ENCODE measurements at places on chromosomes 3 and 15.
A peak's percentile ranks its signal among the peaks of the same experiment; 100 is the strongest.

- DNase-seq = no peak
These were observed 599.2 kb downstream of the TUSC7 start for GRCh38 chr3:117308756-117309155.

GRCh38 chr15:100111125-100112060 is 230.4 kb downstream of the ADAMTS17 start:
- DNase-seq = no peak

- DNase-seq = peak; percentile 96
These were observed 29.1 kb downstream of the PLXND1 start for GRCh38 chr3:129577366-129577765.

DNA sequence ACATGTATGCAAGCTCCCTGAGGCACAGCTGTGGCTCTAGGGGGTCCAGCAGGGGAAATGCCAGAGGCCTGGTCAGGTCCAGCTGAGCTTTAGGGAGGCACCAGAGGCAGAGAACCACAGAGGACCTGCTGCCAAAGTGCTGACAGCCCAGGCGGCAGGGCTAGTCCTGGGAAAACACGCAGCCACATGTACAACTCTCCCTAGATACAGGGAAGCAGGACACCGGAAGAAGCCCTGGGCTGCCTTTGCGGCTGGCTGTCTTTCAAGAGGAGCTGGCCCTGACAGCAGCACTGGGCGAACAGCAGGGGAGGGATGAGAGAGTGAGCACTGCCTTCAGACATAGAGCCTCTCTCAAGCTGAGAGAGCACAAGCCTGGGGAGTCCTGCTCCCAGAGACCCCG is 40.7 kb downstream of the RFT1 start:
- no peak for DNase-seq

DNA sequence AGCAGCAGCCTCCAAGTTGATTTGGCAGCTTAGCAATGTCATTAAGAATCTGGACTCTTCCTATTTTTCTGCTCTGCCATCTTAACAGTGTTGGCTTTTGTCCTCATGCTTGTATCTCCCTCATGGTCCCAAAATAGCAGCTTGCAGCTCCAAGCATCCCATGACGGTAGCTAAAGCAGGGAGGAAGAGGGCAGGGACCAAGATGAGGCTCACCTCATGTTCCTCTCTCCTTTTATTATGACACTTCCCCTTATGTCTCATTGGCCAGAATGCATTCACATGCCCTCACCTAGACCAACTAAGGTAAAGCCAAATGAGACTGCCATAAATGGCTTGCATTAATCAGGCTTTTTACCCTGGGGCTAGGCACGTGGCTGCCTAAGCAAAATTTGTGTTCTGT is 382.4 kb downstream of the SHQ1 start:
- no peak for DNase-seq

GRCh38 chr3:128411574-128412064 is 55.1 kb downstream of the DNAJB8 start:
- DNase-seq = no peak

DNA sequence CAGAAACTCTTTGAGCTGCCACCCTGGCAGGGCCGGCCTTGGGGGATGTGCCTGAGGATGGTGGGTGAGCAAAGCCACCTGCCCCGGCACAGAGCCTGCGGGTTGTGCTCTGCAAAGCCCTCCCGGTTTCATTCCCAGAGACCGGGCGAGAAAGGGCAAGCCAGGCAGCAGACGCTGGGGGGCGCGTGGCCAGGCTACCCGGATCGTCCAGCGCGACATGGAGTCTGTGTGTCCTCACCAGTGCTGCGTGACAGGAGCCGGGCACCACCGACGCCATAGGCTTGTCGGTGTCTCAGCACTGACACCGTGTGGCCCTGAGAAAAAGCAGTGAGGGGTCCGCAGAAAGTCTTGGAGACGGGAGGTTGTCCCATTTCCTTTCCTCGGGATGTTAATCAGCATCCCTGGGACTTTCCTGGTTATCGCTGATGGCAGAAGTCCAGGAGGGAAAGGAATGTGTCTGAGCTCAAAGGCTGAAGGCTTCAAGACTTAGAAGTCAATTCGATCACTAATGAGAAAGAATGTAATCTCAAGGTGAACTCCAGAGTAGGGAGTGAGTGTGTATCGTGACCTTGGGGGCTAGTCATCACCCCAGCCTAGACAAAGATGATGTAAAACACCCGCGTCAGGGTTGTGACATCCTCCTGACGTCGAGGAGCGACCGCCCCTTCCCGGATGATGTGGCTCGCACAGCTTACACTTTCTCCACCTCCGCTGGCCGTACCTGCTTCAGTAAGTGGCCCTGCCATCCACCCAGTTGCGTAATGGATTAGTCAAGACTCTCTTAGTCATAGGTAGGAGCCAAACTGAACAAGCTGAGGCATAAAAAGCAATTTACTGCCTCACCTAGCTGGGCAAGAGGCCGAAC is 36.3 kb upstream of the PLA2G4E start:
- peak; percentile 39 for DNase-seq

DNA sequence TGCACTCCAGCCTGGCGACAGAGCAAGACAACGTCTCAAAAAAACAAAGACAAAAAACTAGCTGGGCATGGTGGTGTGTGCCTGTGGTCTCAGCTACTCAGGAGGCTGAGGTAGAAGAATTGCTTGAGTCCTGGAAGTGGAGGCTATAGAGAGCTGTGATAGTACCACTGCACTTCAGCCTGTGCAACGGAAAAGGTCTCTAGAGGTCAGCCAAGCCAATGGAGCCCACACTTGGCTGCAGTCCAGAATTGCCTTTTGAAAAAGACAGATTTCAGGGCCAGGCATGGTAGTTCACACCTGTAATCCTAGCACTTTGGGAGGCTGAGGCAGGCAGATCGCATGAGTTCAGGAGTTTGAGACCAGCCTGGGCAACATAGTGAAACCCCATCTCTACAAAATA is 8.4 kb upstream of the RBPMS2 start:
- no peak for DNase-seq

DNA sequence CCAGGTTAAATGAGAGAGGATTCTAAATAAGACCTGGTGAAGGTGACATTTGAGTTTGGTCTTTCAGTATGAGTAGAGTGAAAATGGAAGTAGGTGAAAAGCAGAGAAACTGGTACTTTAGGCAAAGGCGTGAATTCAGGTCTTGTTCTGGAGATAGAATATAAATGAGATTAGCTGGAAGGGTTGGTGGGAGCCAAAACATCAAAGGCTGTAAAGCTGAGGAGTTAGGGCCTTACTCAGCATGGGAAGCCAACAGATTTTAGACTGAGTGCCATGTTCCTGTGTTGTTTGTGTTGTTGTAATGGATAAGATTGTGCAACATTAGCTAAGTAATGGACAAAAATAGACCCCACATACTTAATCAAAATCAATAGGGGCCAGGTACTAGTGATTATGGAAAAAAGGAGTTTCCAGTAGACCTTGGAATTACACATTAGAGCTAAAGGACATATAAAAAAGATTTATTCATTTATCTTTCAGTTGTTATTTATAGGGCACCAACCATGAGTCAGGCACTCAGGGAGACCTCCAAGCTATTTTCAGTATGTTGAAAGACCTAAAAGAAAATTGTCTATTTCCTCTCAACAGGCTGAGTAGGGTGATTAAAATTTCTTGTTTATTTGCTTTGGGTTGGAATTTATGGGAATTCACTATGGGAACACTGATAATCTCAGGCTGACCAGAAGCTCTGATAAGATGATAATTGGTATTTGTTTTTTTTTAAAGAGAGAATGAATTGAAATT is 20.8 kb downstream of the ARL14 start:
- DNase-seq = no peak

GRCh38 chr3:139388821-139389551 is 461 bp downstream of the COPB2 start:
- DNase-seq = no peak

- DNase-seq = no peak
These were observed 77.5 kb upstream of the ABI3BP start for GRCh38 chr3:101070799-101071121.

- no peak for DNase-seq
These were observed 552.8 kb downstream of the MAGI1 start for GRCh38 chr3:65485826-65486469.

- DNase-seq = no peak
These were observed 135.7 kb upstream of the RAD18 start for GRCh38 chr3:9098716-9099675.

GRCh38 chr15:40381818-40382529 is 547 bp upstream of the KNSTRN start:
- no peak for DNase-seq

GRCh38 chr15:89196994-89197393 is 24.4 kb downstream of the RLBP1 start:
- no peak for DNase-seq

DNA sequence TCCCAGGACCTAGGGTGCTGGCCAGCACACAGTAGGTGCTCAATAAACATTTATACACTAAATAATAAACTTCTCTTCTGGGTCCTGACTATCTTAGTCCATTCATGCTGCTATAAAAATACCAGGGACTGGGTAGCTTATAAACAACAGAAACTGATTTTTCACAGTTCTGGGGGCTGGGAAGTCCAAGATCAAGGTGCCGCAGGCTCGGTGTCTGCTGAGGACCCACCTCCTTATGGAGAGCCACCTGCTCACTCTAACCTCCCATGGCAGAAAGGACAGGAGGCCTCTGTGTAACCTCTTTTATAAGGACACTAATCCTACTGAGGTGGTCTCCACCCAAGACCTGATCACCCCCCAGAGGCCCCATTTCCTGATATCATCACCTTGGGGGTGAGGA is 114.4 kb upstream of the IQSEC1 start:
- DNase-seq = no peak

GRCh38 chr3:136149667-136150066 is 46.5 kb downstream of the MSL2 start:
- DNase-seq = no peak

GRCh38 chr3:30253832-30254231 is 352.6 kb upstream of the TGFBR2 start:
- no peak for DNase-seq

DNA sequence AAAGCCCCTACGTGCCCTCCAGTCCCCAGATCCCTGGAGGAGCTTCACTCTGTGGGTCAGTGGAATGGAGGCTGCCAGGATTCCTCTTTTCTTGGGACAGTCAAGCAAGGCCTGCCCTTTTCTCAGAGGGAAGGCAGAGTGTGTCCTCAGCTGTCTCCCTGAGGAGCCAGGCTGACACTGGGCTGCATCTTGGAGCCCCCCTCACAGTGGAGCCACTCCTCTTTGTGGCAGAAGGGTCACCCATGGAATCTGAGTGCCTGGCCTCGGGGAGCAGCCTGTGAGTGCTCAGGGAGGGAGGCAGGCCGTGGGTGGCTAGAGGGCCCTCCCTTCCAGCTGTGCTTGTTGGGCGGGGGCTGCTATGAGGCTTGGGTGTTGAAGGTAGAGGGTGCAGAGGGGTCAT is 41.2 kb downstream of the BOC start:
- no peak for DNase-seq
